ENCODE measurements at places on chromosomes 13 and 19. TPM values are rescaled to one million over a fixed set of nuclear protein-coding genes. Genes with fewer than 3 reads are reported as not detected.

PTH2 gene
- total RNA-seq, result not detected

FXYD5 gene
- total RNA-seq, result 0.46 TPM

KISS1R gene
- 2.3 TPM for total RNA-seq

TNFSF9 gene
- 4.2 TPM for total RNA-seq

PLVAP gene
- 1.2 TPM for total RNA-seq
